ENCODE measurements at places on chromosomes 4 and X.

- no peak for DNase-seq
These were observed 31.8 kb downstream of the NAA11 start for GRCh38 chr4:79294064-79294463.

GRCh38 chr4:7788694-7789425, 150.8 kb downstream of the AFAP1 start:
- DNase-seq, result no peak

DNA sequence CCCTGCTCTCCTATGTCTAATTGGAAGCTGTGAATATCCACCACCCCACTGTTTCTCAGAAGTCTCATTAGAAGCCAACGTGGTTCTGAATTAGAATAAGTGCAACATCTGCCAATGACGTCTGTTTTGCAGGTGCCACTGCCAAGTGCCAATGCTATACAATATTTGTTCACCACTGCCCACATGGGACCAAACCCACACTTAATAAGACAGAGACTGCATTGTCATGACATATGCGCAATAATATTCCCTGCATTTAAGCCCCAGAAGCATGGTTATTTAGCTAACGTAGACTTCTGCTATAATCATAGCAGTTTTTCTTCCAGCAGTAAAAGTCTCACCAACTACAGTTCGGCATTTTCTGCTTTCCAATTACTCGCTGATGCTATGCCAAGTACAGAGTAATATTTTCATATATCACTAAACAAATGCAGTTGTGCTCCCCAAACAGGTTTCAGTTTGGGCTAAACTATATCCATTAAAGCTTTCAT, 262.5 kb upstream of the PCDH18 start:
- no peak for DNase-seq

GRCh38 chrX:112822892-112823291, 17.7 kb downstream of the AMOT start:
- DNase-seq, result no peak

GRCh38 chrX:871626-872025, 241.0 kb downstream of the SHOX start:
- DNase-seq, result no peak

DNA sequence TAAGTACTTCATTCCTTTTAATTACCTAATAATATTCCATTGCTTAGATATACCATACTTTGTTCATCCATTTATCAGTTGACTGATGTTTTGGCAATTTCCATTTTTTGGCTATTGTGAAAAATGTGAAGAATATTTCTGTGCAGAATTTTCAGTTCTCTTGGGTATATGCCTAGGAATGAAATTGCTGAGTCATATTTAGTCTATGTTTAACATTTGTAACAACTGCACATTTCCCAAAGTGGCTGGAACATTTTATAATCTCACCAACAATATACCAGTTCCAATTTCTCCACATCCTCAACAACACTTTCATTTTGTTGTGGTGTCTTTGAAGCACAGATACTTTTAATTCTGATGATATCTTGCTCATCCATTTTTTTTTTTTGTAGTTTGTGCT, 215.5 kb downstream of the PDGFC start:
- no peak for DNase-seq

DNA sequence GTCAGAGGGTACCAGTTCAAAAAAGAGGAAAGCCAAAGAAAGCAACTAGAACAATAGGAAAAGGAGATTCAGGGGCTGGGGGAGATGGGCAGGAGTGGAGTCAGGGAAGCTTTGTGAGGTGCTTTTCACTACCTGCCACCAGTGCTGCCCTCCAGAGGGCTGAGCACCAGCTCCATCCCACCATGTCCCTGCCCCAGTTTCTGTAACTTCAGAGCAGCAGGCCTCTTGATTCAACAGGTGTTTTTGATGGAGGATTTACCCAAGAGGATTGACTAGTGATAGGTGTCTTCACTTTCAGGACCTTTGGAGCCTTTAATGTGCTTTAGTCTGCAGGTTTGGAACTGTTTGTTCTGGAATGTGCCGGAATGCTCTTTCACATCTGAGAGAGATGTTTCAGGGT, 12.1 kb downstream of the KIT start:
- DNase-seq, result no peak

GRCh38 chr4:98775672-98776071, 117.3 kb upstream of the TSPAN5 start:
- DNase-seq, result no peak

- DNase-seq, result no peak
These were observed at the start of gene G6PD for GRCh38 chrX:154546354-154547244. G6PD (minus strand) TSS chrX:154546846; CDS start chrX:154546155, 691 bp downstream.

DNA sequence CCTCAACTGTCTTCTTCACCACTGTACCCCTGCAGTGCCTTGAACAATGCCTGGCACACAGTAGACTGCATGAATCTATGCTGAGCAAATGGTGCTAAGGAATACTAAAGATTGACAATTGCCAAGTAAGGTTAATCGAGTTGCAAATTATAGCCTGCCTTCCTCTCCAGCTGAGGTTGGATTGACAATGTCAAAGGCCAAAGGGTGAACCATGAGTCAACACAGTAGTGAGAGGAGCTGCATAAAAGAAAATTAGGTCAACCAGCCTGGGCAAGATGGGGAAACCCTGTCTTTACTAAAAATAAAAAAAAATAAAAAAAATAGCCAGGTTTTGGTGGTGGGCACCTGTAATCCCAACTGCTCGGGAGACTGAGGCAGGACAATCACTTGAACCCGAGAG, 97.1 kb upstream of the BMPR1B start:
- no peak for DNase-seq

DNA sequence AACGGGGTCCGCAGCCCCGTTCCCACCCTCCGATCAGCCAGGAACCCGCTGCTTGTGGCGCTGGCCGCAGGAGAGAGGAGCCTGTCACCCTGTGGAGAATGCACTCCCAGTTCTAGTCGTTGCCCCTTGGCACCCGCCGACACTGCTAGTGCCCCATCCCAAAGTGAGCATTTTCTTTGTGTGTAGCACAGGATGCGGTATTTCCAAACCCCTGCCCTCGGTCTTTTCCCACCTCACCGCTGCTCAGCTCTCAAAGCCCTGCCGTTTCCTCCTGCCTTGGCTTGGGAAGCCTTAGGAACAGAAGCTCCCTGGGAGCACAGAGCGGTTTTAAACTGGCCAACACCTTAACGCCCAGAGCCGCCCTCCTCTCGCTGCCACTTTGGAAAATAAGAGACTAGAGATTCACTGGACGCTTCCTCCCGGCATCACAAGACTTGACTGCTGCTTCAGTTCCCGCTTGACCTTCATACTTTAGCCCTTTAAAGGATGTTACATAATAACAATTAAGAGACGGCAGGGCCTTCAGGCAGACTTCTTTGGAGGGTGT, 772 bp downstream of the CYP4V2 start:
- no peak for DNase-seq

DNA sequence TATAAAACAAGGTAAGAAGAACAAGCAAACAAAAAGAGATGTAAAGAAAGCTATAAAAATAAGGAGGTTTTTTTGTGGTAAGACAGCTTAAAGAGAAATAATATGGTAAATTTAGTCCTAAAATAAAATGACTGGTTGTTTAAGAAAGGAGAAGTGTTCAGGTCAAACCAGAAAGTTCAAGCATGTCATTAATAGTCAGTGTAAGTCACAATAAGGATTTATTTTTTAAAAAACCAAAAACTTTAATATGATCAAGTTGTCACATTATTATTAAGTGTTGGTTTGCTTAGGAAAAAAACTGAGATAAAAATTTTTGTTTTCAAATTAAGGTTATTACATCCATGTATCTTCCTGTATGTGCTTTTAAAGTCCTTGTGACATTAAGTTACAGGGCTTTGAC, 19.1 kb downstream of the ASIC5 start:
- no peak for DNase-seq

DNA sequence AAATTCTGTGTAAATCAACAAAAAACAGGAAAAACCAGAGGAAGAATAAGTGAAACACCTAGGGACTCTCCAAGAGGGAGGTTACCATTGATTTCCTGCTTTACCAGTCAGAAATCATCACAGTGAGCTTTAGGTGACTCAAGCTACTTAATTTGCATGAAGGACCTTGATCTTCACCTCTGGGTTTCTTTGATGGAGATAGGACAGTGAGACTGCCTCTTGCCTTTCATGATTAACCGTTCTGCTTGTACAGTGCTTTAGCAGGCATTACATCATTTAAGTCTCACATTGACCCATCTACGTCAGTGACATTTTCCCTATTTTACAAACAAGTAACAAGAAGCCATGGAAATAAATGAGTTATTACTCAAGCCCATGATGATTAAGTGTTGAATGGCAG, 3.4 kb upstream of the GK start:
- no peak for DNase-seq

DNA sequence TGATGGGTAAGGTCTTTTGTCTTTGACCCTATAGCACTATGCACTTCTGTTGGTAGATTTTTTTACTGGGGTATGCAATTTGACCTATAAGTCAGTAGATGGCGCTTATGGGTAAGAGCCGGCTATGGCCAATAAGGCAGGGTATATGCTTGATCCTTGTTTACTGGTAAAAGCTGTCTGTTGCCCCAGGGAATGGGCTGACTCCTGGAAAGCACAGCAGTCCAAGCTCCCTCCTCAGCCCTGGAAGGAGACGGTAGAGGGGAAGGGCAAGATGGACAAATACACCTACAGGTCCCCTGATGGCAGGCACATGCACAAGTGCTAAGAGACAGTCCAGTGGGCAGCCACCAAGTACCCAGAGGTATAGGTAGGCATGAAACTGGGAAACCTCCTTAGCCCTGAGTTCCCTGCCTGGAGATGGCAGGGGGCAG, 63.7 kb downstream of the ADAMTS3 start:
- no peak for DNase-seq

GRCh38 chrX:23398570-23398969, 63.9 kb downstream of the PTCHD1 start:
- DNase-seq, result no peak

- no peak for DNase-seq
These were observed 18.0 kb downstream of the DGKQ start for GRCh38 chr4:955161-955921.

- DNase-seq, result no peak
These were observed 37.8 kb upstream of the FRMD7 start for GRCh38 chrX:132165651-132166050.

- no peak for DNase-seq
These were observed 77.3 kb downstream of the AFF2 start for GRCh38 chrX:148577741-148578140.

GRCh38 chr4:183986971-183987946, 82.2 kb downstream of the STOX2 start:
- peak; percentile 23 for DNase-seq

GRCh38 chr4:38560340-38560739, 103.7 kb upstream of the KLF3 start:
- no peak for DNase-seq

DNA sequence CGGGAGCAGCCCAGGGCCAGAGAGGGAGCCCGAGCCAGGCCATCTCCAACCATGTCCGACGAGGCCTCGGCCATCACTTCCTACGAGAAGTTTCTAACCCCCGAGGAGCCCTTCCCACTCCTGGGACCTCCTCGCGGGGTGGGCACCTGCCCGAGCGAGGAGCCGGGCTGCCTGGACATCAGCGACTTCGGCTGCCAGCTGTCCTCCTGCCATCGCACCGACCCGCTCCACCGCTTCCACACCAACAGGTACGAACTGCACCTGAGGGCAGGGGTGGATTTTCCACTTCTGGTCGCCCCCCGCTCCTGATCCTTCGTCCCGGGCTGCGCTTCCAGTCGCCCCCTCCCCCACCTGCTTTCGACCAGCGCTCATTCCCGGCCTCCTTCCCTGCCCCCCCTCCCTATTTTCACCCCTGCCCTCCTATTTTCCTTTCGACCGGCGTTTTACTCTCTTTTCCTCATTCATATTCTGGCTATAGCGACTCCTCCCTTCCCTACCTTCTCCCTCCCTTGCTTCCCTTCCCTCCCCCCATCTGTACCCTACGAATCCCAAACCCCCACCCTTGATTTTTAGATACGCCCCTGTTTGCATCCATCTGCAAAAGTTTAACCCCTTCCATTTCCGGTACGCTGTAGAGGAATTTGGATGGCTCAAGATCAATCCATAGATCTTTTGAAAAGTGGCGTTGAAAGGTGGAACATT, 633 bp downstream of the FAM199X start:
- no peak for DNase-seq

- DNase-seq, result no peak
These were observed 348.8 kb upstream of the HS3ST1 start for GRCh38 chr4:11777447-11777846.

DNA sequence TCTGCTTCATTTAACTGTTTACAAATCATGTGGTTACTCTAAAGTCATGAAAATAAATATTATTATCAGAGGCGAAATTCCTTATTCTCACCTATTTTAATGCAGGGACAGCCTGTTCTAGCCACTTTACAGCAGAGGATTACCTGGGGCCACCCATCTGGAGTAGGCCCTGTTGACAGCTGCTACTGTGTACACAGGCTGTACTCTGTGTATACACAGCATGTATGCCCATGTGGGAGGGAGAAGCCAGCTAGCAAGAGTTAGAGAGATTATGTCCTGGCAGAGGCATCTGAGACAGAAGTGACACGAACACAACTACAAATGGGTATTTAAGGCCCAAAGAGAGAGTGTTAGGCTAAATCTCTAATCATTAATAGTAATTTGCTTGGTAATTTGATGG, 62.1 kb downstream of the GPRIN3 start:
- DNase-seq, result no peak

DNA sequence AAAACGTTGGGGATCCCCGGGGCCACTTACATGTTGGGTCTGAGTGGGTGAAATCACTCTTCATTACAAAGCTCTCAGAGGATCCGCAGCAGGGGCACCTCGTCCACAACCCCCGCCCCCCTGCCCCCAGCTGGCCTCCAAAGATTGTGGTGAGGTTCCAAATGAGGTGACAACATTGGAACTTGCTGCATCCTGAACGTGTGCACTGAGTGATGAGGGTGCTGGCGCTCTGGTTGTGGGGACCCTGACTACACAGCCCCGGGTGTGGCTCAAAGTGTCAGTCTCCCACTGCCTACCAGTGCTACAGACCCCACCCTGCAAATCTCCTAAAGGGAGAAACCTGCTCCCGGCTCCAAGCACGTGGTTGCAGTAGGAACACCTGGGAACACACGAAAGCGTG, 111.9 kb downstream of the PHKA2 start:
- DNase-seq, result no peak

GRCh38 chr4:171929477-171929876, 116.3 kb downstream of the GALNTL6 start:
- DNase-seq, result no peak

DNA sequence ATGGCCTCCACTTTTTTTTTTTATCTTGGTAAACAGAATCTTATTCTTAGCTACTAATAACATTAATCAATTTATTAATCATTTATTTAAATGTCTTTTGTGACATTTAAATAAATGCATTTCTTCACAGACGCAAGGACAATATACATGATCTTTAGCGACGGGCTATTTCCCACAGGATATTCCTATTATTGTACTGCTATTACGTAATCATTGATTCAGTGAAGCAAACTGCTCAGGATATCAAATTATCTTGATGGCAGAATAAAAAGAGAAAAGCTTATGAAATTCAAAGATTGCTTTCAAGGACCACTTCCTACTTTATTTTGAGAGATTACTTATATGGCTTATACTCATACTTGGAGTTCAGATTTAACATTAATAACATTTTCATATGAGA, 114.1 kb downstream of the FAM9B start:
- no peak for DNase-seq

DNA sequence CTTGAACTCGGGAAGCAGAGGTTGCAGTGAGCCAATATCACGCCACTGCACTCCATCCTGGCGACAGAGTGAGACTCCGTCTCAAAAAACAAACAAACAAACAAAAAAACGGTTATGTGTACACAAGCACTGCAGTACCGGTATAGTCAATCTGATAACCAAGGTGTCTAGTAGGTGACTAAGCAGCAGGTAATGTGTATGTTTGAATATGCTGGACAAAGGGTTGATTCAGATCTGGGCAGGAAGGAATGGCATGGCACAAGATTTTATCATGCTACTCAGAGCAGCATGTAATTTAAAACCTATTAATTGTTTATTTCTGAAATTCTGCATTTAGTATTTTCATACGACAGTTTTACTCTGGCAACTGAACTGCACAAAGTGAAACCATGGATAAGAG, 41.7 kb downstream of the MAGEC1 start:
- no peak for DNase-seq
